ENCODE measurements at places on chromosomes 2 and 18. TPM values are rescaled to one million over a fixed set of nuclear protein-coding genes. Genes with fewer than 3 reads are reported as not detected.

GRCh38 chr18:45167631-45168280, 447.5 kb upstream of the SLC14A2 start:
- peak; percentile 61 for DNase-seq

DNA sequence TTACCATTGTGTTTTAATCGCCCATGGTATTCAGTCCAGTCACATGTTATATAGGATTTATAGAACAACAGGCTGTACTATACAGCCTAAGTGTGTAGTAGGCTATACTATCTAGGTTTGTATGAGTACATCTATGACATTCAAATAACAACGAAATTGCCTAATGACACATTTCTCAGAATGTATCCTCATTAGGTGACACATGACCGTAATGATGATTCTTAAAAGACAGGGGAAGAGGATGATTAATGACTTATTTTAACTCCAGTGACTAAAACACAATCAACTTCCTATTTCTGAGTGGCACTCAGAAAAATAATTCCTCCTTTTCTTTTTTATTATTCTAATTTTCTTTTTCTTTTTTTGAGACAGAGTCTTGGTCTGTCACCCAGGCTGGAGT, 63.0 kb upstream of the ACSL3 start:
- DNase-seq: no peak

DNA sequence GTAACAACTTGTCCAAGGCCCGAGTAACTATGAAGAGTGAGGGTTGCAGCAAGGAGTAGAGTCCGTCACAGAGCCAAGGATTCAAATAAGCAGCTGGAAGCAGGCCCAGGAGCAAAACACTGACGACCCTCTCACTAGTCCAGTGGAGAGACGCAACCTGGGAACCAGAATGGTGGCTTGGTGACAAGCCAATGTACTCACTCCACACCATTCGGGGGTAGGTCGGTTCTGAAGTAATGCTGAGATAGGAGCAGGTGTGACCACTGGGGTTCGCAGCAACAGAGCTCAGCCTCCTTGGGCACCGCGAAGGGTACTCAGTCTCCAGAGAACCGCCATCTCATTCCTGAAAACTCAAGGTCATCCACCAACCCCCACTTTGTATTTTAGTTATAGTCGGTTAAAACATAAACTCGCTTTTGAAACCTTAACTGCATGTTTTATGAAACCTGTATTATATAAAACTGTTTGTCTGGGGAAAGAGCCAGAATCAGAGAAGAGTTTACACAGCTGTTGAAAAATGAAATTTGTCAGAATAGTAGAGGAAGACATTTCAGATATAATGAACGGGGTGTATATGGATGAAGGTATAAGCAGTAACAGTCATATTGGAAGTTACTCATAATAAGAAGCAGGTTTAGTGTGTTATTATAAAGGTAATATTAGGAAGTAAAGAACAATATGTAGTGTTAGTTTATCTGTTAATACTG, 8.6 kb downstream of the ANKRD62 start:
- no peak for DNase-seq

DNA sequence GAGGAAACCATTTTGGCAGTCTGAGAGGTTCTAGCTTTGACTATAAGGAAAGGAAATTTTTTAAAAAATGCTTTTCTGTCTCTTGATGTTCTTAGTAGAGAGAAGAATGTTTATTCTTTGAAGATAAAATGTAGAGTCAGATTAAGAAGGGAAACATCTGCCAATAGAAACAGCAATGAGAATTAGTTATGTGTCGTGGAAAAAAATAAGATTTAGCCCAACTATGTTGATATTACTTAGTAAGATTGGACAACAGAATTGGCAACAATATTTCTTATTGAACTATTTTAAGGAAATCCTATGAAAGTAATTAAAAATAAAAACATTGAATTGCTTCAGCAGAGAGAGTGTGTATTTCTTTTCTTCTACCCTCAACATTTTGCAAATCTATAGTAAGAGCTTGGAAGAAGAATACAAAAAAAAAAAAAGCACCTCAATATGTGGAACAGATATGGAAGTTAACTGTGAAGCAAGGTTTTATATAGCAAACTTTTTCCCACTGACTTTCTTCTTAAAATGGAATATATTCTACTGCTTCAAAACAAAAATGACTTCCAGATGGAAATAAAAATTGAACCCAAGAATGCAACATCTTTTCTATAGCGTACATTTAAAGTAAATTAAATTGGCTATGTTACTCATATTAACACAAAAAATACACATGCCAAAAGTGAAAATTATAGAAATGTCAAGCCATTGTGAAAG, 177.9 kb downstream of the FAM124B start:
- no peak for DNase-seq

GRCh38 chr2:78486565-78486964, 538.9 kb upstream of the REG3G start:
- DNase-seq: no peak

DNA sequence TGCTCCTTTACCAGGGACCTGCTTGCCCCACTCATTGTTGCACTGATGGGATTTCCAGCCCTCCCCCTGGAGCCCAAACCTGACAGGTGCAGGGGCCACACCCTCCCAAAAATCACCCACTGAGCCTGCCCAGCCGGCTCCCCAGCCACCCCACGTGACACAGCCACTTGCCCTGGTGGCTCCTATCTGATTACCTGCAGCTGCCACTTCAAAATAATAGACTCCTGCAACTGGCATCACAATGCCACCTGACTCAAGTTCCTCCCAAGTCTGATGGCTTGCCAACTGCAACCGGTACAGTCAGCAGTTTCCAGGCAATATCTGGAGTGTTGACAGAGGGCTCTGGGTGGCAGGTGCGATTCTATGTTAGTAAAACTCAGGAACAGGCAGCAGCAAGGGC, 66.2 kb downstream of the CRACDL start:
- DNase-seq: peak; percentile 66

Gene FBXO48
- 0.26 TPM for total RNA-seq

Gene NYAP2
- total RNA-seq: not detected

All from bronchial epithelial cell (primary cell).